Central memory CD4-positive, alpha-beta T cell (primary cell): ENCODE measurements at places on chromosomes 11 and 22.

- no peak for DNase-seq
Observed at GRCh38 chr11:67372993-67373647, at the start of gene CLCF1. Gene CLCF1, minus strand, starts transcription at chr11:67373598. Its CDS starts 59 bp downstream, at chr11:67373539.

DNA sequence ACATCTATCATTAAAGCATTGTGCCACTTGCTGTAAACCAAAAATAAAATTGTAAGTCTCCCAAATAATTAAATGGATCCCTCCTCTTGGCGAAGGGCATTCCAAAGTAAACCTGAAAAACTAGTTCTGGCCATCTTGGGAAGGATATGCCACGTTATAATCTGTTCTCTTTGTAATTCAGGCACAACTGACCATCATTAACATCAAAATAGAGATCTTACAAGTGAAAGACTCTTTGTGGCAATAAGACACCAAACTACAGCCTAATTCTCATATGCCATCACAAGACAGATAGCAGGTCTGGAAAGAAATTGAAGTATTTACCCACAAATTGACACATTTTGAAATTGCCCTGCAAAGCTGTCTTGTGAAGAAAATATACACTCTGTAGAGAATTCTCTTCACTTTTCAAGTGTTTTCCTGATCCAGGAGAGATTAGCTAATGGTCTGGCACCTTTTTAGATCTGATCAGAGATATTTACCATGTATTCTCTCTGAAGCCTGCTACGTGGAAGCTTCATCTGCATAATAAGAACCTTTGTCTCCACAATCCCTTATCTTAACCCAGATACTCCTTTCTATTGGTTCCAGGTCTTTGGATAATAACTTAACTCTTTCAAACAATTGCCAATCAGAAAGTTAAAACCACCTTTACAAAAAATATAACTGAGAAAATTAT is 630.4 kb upstream of the CCDC179 start:
- DNase-seq: no peak

DNA sequence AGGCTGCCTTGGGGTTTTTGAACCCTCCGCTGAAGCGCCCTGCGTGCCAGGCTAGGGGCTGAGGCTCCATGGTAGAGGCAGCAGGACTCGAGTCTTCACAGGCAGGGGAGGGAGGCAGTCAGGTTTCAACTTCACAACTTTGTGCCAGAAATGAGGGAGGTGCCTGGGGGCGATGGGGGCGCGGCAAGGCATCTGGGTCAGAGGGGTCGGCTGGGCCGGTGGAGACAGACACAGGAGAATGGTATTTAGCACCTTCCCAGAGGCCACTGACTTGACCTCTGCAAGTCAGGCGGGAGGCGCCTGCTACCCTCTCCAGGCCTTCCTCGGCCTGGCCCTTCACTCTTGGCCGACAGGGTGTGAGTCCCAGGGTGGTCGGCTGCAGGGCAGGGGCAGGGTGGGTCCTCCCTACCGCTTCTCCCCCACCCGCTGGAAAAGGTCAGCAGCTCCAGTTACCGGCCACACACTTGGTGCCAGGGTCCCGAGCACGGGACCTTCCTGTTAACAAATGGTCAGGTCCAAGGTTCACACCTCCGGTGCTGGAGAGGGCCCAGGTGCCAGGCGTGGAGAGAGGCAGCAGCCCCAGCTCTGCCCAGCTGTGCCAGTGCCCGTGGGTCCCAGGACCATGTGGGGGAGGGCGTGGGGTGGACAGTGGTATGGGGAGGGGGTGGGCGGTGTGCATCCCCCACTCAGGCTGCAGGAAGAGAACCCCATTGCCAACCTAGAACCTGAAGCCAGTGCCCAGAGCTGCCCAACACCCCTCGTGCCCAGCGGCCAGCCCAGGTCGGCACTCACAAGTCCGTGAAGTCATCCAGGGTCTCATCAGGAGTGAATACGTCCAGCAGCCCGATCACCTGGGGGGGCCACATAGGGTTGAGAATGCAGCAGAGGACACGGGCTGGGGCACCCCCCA is 3.8 kb downstream of the MAPK12 start:
- DNase-seq: no peak

DNA sequence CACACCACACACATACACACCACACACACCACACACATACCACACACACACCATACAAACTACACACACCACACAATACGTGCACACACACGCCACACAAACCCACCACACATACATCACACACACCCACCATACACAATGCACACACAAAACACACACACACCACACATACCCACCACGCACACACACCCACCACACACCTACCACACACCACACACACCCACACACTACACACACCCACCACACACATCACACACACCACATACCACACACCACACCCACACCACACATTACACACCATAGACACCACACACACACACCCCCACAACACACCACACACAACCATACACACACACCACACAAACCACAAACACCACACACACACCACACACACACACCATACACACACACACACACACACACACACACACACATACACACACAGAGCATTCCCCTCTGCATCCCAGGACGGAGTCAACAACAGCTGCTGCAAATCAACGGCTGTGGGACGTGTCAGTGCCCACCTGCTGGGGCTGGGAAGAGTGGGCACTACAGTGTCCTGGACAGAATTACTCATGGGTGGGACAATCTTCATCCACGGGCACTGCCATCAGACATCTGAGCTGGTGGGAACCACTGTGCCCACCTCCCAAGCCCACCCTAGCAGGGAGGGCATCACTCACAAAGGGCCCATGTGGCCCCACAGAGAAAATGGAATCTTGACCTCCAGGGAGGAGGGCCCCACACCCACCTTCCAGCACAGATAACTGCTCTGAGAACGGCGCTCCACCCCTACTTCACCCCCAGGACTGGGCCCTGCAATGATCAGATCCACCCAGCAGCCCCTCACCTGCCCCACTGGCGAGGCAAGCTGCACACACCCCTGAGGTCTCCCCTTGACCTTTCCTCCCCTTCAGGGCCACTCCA is 8.4 kb downstream of the TP53I11 start:
- no peak for DNase-seq

DNA sequence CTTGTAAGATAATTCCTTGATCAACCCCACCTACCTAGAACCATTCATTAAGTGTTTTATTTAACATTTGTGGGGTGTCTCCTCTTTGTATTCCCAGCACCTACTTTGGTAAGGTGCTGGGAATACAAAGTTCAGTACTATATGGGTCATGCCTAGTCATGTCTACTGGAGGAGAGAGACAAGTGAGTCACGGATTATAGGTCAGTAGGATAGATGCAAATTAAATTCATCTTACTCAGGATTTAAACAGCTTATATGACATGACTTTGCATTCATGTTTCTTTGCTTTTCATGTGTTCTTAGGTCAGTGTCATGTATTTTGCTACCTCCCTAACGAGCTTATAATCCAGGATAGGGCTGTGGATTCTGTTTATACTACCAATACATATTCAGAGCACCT is 3.4 kb upstream of the FADS1 start:
- DNase-seq: no peak

GRCh38 chr11:124865902-124866851 is 945 bp downstream of the ROBO3 start:
- DNase-seq: peak; percentile 31

- DNase-seq: no peak
Observed at GRCh38 chr11:88318017-88318416, 19.5 kb downstream of the CTSC start.

GRCh38 chr22:17767233-17768065 is 6.8 kb downstream of the BID start:
- DNase-seq: peak; percentile 71

GRCh38 chr11:79720115-79720514 is 279.3 kb upstream of the TENM4 start:
- DNase-seq: no peak

DNA sequence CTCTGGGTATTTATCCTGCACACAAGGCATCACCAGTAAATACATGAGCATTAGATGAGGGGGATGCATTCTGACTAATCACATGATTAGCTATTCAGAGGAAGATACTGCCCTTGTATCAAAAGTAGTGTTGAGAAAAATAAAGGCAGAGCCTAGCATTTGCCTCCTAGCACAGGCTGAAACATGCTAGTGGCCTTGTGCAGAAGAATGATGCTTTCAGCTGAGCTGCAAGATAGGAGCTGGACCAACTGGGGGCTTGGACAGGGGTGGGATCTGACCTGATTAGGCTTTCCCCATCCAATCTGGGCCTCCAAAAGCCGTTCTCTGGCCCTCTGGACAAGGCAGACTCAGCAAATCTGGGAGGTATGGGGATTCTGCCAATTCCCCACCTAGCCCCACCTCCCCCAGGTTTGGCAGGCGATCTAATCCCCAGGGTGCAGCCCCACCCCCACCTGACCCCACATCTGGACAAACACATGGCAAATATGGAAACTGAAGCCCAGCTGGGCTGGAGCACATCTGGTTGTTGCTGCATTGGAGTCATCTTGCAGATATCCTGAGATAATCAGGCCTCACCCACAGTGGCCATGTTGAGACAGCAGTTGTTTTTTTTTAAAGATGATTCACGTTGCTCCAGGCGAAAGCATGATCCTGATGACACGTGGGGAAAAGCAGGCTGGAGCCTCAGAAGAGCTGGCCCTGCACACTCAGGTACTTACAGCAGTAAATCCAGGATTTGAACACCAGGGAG is 4.4 kb upstream of the MISFA start:
- no peak for DNase-seq

DNA sequence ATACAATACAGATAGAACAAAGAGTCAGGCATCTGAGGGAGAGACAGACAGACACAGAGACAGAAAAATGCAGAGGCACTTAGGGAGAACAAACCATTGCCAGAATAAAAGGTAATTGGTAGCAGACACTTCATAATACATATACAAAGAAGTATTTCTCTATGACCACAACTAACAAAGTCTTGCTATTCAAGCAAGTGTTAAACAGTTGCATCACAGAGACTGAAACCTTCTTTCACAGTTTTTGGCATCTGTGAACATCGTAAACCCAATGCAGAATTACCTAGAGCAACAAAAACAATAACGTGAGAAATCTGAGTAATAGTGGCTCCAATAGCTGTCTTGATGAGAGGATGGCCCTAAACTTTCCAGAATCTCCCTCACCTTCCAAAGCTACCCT is 116.4 kb downstream of the BLID start:
- DNase-seq: no peak

DNA sequence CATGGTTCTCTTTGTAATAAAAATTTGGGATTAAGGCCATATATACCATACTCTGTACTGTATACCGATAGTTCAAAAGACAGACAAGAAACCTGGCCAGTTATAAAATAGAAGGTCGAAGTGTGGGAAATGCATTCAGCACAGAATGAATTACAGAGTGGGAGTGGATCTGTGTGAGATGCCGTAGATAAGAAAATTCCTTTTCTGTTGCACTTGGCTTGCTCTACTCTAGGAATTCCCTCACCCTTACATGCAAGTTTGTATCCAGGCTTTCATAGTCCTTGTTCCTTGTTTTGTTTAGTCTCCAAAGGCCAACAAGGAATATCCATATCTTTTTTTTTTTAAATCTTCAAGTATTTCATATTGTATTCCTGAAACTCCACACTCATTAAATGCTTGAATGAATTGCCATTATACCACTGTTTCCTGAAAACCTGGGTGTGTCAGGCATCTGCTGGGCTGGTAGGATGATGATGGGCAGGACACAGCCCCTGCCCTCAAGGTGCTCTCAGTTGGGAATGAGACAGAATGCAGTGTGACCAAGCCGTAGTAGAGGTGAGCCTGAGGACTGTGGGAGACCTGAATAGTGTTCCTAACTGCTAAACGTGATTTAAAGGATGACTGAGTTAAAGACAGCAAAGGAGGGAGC is 53.5 kb downstream of the TEAD1 start:
- no peak for DNase-seq

DNA sequence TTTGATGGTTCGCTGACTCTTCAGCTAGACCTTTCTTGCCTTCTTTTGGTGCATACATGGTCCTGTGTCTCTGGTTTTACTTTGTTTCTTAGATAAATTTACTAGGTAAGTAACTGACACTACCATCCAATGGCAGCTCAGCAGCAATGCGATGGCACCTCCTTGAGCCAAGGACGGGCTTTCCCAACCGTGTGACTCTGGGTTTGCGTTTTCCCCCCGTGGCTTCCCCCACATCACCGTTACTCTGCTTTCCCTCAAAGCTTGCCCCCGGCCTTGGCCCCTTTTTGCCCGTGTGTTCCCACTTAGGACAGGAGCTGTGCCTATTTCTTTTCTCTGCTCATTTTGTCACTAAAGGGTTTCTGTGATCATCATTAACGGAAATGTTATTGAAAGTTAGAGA is 41.5 kb downstream of the TBC1D22A start:
- DNase-seq: no peak

DNA sequence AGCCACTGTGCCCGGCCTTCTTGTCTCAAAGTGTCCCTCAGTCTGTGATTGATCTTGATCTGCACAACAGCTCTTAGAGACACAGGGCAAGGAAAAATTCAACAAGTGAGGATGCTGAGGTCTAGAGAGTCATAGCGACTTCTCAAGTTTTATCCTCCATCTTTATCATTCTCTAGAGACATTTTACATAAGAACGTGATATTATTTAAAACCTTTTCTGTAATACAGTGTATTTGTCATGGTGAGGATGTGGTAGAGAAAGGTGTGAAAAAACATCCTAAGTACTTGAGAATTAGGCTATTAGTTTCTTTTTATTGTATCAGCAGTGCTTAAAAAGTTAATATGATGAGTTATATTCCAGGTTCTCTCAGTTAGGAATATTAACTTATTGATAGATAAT is 50.2 kb downstream of the EMSY start:
- no peak for DNase-seq

- no peak for DNase-seq
Observed at GRCh38 chr11:15434529-15434928, 319.8 kb downstream of the INSC start.

- DNase-seq: no peak
Observed at GRCh38 chr11:30426781-30427180, 103.9 kb downstream of the ARL14EP start.

- no peak for DNase-seq
Observed at GRCh38 chr11:116488836-116489389, 283.9 kb downstream of the BUD13 start.

DNA sequence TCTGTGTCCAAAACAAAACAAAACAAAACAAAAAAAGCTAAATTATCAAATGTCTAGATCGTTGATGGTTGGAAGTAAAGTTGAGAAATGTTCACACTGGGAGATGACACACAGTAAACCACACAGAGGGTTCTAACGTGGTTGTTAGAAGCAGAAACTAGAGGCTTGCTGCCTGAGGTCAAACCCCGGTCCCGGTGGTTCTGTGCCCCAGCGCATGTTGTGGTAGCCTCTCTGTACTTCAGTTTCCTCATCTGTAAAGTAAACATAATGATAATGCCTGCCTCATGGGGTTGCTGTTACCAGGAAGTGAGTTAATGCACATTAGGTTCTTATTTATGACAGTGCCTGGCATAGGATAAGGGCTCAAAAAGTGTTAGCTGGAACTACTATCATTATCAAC is 33.4 kb downstream of the PPARA start:
- no peak for DNase-seq
